Thoracic aorta endothelial cell (primary cell): ENCODE measurements at places on chromosomes 5 and 9. TPM values are rescaled to one million over a fixed set of nuclear protein-coding genes. Genes with fewer than 3 reads are reported as not detected.

ANGPTL2 gene
- 13.7 and 22.1 TPM in 2 replicates for total RNA-seq

SKP2 gene
- 52.9 and 72.5 TPM in 2 replicates for total RNA-seq

CMYA5 gene
- 0.13 and 0.14 TPM in 2 replicates for total RNA-seq

FST gene
- 58.4 and 88.6 TPM in 2 replicates for total RNA-seq

ZNF483 gene
- total RNA-seq, result 1.9 and 2.9 TPM in 2 replicates

PHF24 gene
- total RNA-seq, result not detected in 2 replicates

ZDHHC12 gene
- total RNA-seq, result 21.4 and 27.4 TPM in 2 replicates

PCDHB12 gene
- total RNA-seq, result 0.07 and 0.27 TPM in 2 replicates

BTNL3 gene
- total RNA-seq, result not detected in 2 replicates

TEX10 gene
- 37.4 and 43.0 TPM in 2 replicates for total RNA-seq

SEMA5A gene
- total RNA-seq, result 0.07 and 0.27 TPM in 2 replicates

KIF4B gene
- 0.29 and 1.7 TPM in 2 replicates for total RNA-seq

BNIP1 gene
- total RNA-seq, result 17.3 and 19.5 TPM in 2 replicates

STC2 gene
- total RNA-seq, result 17.6 and 47.5 TPM in 2 replicates

C5orf52 gene
- not detected in 2 replicates for total RNA-seq

CNOT8 gene
- total RNA-seq, result 77.0 and 77.1 TPM in 2 replicates

OCLN gene
- 13.4 and 14.1 TPM in 2 replicates for total RNA-seq

KCNT1 gene
- not detected in 2 replicates for total RNA-seq

PHYHD1 gene
- total RNA-seq, result 0.79 and 1.3 TPM in 2 replicates

ENTREP1 gene
- 5.5 and 6.1 TPM in 2 replicates for total RNA-seq

MOB3B gene
- under 0.01 and 0.29 TPM in 2 replicates for total RNA-seq

IZUMO3 gene
- not detected in 2 replicates for total RNA-seq

QRFP gene
- not detected in 2 replicates for total RNA-seq

SPATA31D4 gene
- not detected in 2 replicates for total RNA-seq

PCDHGA1 gene
- 0.22 and 0.40 TPM in 2 replicates for total RNA-seq

SLC34A3 gene
- not detected in 2 replicates for total RNA-seq

ZSWIM6 gene
- 26.6 and 44.1 TPM in 2 replicates for total RNA-seq

C5 gene
- total RNA-seq, result 3.4 and 4.0 TPM in 2 replicates

LAMC3 gene
- total RNA-seq, result 0.13 and 0.22 TPM in 2 replicates
